NCI-H1048 (cell line): ENCODE measurements at places on chromosomes 5 and 9.

- DNase-seq = no peak
Observed at GRCh38 chr9:95776176-95776575, 99.3 kb upstream of the ERCC6L2 start.

DNA sequence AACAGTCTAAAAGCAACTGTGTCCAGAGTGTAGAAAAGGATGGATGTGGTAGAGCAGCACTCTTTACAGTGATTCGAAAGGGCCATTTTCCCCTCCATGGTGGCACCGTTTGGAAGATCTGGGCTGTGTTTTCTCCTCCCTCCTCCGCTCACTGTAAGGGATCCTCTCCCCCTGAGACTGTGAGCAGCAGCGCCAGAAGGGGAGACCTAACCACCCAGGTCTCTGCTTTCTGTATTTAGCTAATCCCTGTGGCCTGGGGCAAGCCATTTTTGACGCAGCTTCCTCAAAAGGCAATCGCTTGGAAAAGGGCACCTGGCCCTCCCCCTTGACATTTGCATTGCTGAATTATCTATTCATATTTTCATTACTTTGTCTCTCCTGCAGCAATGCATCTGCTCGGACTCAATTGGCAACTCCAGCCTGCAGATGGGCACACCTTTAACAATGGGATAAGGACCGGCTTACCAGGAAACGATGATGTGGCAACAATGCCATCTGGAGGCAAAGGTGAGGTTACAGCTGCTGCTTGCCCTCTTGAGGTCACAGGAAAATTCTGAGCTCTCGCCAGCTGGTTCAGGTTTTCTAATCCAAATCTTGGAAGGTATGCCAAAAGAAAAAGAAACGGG is 244.3 kb upstream of the WWC1 start:
- peak; percentile 73 for DNase-seq

- no peak for DNase-seq
Observed at GRCh38 chr9:19146441-19147024, 19.2 kb upstream of the PLIN2 start.

DNA sequence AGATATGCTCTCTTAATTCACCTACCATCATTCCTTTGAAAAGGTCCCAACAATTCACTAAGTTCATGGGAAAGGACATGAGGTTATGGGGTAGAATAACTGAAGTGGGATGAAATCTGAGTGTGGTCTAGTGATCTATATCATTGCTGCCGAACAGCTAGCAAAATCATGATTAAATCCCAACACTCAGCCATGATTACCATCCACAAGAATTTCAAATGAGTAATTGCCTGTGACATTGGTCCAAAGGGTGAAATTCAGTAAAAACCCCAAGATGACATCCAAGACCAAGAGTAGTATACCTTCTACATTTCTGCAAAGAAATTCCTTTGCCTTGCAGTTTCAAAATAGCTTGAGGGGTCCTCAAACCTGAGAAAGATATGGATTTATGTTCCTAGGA is 225.6 kb downstream of the SPOCK1 start:
- no peak for DNase-seq

- DNase-seq = peak; percentile 38
Observed at GRCh38 chr5:170226129-170226615, 6.6 kb upstream of the C5orf58 start.

DNA sequence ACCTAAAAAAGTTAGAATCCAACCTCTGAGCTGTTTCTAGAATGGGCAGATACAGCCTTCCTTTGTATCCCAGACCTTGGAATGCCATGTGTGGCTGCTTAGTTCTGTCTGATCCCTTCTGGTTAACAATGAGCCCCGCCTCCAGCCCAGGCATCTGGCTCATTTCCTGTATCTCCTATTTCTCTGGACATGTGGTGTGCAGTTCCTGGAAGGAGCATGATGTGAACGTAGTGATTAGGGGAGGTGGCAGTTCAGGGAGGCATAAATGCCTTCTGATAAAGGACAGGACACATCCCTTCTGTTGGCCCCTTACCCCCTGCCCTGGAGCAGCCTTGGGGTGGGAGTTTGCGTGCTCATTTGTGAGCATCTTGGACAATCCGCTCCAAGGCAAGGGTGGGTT is 243.0 kb downstream of the ZSWIM6 start:
- no peak for DNase-seq

DNA sequence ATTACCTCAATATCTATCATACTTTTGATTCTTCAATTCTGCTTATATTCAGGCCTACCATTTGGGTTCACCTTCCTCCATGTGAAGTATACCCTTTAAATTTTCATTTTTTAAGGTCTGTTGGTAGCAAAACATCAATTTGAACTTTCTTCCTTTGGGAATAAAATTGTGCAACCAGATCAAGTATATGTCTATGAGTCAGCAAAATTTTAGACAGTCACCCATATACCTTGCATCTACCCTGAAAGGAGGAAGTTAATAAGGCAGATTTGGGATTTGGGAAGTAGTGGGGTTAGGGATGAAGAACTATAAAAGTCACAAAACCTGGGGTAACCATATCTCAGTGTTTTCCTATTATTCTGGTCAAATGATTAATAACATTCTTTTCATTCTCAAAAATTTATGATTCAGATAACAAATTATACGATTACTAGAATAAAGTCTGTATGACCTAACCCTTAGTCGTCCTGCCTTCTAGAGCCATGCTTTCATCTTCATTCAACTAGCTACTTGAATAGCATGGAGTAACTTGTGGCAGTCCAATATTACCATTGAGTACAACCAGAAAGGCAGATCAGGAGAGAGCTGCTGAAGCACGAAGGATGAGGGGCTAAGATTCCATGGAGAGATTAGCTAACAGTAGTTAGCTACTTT is 2.8 kb upstream of the IL33 start:
- DNase-seq = no peak

- DNase-seq = peak; percentile 19
Observed at GRCh38 chr9:121399883-121400607, 30.0 kb upstream of the STOM start.

DNA sequence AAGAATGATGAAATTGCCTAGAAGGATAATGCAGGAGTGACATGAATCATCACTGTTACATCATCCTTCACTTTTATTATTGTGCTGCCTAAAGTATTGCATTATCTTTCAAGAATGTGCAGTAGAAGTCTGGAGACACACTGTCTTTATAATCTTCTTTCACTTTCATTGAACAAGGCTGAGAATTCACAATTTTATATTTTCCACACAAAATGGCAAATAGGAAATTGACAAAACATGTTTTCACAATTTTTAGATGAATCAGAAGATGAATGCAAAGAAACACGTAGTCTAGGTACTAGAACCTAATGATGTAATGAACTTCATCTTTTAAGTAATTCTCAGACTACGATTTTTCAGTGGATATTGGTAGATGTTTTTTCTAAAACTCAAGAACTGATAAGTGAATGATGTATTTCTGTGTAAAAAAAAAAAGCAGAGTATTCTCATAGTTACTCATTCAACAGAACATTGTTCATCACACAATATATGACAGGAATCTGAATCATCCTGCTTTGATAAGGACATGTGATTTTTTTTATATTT is 131.5 kb upstream of the GRHPR start:
- DNase-seq = no peak

DNA sequence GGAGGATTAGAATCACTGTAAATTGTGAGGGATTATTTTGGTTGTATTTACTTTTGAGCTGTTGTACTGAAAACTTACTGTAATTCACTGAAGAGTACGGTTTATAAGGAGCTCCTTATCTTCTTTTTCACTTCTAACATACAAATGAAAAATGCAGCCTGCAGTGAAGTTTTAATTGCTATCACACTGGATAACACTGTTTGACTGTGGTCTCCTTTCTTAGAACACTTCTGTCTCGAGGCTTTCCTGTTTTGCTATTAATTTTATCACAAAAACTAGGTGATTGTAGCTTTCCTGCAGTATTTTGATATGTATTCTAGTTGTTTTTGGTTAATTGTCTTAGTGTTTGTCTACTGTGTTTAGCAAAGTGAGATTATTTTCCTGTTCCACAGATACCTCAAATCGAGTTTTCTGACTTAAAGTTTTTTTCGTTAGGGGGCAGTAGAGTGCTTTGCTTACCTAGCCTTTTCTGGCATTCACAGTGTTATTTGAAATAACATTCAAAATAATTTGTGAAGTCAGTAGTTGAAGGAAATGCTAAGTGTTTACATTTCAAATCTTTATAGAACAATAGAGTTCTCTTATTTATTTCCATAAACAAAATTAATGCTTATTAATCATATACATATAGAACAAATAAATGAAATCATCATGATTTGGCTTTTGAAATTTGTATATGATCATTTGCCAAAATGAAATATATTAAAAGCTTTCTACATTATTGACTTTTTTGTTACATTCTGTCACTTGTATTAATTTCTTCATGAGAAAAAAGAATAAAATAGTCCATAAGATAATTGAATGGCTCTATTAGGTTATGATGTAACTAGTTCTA is 52.9 kb downstream of the COMMD10 start:
- DNase-seq = no peak

GRCh38 chr5:180135128-180135955 is 63.8 kb upstream of the RNF130 start:
- DNase-seq = no peak

DNA sequence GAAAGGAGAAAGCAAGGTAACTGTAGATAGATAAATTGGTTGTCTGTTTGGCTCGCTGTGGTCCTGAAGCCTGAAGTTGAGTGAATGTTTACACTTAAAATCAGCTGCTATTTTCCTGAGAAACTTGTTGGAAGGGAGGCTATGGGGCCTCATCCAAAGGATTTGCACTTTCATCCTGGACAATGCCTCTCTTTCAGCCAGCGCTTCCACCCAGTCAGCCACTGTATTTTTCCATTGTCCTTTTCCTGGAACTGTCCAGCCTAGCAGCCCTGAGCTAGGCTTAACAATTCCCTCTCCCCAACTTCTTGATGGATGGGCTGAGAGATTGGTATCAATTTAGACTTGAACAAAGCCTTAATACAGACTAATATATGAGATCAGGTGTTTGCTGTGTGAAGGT is 429.2 kb downstream of the DMAC1 start:
- DNase-seq = no peak

- no peak for DNase-seq
Observed at GRCh38 chr9:124337562-124337961, 77.7 kb downstream of the PSMB7 start.

- no peak for DNase-seq
Observed at GRCh38 chr5:98942847-98943246, 14.0 kb upstream of the CHD1 start.

- DNase-seq = no peak
Observed at GRCh38 chr9:86281593-86282076, 703 bp downstream of the ISCA1 start.

DNA sequence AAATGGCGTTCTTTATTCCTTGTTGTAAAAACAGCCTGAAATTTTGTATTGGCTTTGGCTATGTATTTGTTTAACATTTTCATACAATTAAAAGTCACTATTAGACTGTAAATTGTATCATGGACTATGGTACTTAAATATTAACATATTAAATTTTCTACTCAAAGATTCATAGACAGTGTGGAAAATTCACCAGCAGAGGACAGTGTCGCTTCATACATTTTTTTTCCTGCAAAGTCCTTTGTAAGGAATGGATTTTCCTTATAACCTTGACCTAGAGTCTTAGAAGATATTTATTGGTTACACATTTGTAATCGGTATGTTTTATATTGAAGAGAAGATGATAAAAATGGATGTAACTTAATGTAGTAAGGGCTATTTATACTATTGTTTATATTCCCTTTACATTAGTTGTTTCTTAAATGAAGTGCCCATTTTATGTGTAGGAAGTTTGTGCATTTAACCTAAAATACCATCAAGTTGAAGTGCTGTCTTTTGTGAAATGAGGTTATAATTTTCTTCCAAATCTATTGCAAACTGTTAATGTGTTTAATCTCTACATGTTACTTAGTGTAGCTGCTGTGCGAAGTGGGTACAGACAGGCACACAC is 150.1 kb downstream of the KDM4C start:
- DNase-seq = no peak

DNA sequence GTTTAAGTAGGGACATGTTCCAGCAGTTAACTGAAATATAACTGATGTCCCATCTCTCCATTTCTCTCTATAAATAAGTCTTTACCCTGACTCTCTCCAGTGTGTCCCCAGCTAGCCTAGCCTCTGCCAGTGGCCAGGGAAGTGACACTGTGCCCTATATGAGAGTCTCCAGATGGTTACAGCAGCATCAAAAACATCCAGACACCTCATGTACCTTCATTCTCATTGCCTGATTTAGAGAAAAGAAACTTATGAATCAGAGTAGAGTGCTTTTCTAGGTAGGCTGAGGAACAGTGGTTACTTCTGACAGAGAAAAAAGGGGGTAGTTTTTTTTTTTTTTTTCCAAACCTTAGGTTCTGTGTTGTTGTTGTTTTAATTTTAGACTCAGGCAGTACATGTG is 148.5 kb downstream of the GNAQ start:
- no peak for DNase-seq

GRCh38 chr9:130193103-130193502 is 20.9 kb downstream of the NCS1 start:
- no peak for DNase-seq

- no peak for DNase-seq
Observed at GRCh38 chr9:127539982-127540663, 72.0 kb upstream of the STXBP1 start.

DNA sequence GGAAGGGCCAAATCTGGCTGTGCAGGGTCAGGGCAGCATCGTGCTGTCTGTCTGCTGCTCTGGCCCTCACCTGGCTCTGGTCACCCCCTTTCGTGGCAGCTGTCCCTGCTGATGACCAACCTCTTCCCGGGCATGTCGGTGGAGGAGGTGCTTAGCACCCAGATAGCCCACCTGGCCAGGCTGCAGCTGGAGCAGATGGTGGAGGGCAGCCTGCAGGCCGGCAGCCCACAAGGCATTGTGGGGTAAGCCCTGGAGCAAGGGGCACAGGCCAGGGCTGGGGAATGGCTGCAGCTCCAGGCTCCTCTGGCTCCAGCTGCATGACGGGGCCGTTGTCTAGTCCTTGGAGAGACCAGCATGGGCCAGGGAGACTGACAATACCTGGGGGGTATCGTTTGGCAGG is 8.2 kb downstream of the TOR2A start:
- no peak for DNase-seq

DNA sequence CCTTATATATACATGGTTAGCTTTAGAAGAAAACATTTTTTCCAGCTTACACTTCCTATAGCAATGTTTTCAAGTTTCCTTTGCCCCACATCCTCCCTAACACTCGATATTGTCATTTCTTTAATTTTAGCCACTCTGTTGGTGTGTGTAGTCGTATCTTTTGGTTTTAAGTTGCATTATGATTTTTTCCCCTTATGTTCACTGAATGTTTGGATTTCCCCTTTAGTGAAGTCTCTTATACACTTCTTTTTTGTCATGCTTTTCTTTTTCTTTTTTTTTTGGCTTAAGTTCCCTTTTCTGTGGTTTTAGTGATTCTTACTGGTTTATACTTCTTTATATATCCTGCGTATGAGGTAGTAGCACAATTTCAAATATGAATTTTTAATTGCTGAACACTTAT is 58.8 kb downstream of the KDM4C start:
- no peak for DNase-seq
